Stimulated activated CD4-positive, alpha-beta T cell treated with anti-CD3 and anti-CD28 coated beads, TNF-alpha, amount 100 ng/mL, for 48 hours (primary cell): ENCODE measurements at places on chromosomes 12 and 14.

- DNase-seq, result no peak
Observed at GRCh38 chr12:45433441-45433868, 217.6 kb downstream of the ANO6 start.

- no peak for DNase-seq
Observed at GRCh38 chr14:26730929-26731618, 133.2 kb upstream of the NOVA1 start.

GRCh38 chr12:53719649-53720048 is 7.6 kb downstream of the CALCOCO1 start:
- no peak for DNase-seq

GRCh38 chr12:60535363-60535762 is 939.5 kb downstream of the SLC16A7 start:
- DNase-seq, result no peak

DNA sequence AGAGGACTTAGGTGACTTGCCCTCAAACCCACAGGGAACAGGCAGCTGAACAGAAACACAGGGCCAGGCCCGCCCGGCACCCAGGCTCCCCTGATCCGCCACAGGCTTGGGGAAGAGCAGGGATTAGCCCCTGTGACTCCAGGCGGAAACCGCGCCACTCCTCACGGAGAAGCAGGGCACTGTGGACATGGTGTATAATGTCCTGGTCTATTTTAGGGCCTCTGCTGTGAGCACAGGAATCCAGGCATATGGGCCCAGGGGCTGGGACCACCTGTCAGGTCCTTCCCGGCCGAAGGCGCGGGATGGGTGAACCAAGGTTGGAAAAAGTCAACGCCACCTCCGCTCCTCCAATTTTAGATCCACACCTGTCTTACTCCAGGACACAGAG is 34.6 kb upstream of the MEG3 start:
- no peak for DNase-seq

GRCh38 chr14:104680806-104681688 is 8.4 kb upstream of the INF2 start:
- no peak for DNase-seq

DNA sequence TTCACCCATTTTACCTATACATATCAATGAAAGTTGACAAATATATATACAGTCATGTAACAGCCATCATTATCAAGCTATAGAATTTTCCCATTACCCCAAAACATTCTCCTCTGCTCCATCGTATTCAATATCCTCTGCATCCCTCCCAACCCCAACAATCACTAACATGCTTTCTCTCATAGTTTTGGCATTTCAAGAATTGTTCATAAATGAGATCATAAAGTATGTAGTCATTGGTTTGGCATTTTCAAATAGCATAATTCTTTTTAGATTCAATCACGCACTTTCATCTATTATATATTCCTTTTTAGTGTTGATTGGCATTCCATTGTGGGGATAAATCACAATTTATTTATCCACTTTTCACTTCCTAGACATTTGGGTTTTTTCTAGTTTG is 866.0 kb upstream of the TMEM132C start:
- no peak for DNase-seq

- DNase-seq, result no peak
Observed at GRCh38 chr12:89386138-89386537, 33.8 kb upstream of the DUSP6 start.

- DNase-seq, result no peak
Observed at GRCh38 chr14:104879201-104879982, 14.3 kb downstream of the CEP170B start.

DNA sequence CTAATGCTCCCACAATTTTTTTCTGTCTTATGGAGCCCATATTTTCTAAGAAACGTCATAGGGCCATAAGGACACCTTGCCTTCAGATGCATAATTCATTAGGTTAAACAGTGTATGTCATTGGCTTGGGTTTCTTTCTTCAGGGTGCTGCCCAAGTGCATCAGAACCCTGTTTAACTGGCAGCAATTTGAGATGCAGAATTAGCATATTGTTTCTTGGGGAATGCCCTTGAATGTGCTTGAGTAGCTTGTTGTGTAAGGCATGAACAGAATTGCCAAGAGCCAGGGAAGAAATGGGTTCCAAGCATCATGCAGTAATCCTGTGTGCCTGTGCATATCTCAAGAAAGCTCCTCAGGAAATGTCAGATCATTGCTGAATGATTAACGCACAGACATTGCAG is 277.2 kb downstream of the SYT1 start:
- DNase-seq, result no peak

GRCh38 chr12:46386877-46387629 is 14.5 kb upstream of the SLC38A2 start:
- no peak for DNase-seq

GRCh38 chr14:20516921-20517320 is 11.6 kb downstream of the RNASE10 start:
- DNase-seq, result no peak

DNA sequence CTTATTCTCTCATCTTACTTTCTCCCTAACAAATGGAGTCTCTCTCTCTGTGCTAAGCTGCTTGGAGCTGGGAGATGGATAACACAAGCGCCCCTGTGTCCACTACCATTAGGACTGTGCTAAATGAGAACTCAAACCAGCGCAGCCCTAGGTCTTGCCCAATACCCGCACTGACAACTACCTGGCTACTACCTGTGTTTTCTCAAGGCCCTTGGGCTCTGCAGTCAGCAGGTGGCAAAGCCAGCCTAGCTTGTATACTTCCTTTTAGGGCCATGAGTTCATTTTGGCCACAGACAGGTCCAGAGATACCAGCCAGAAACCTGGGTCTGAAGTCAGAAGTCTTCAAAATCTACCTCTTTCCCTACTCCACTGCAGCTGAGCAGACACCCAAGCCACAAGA is 13.0 kb upstream of the SLCO1B1 start:
- DNase-seq, result no peak

DNA sequence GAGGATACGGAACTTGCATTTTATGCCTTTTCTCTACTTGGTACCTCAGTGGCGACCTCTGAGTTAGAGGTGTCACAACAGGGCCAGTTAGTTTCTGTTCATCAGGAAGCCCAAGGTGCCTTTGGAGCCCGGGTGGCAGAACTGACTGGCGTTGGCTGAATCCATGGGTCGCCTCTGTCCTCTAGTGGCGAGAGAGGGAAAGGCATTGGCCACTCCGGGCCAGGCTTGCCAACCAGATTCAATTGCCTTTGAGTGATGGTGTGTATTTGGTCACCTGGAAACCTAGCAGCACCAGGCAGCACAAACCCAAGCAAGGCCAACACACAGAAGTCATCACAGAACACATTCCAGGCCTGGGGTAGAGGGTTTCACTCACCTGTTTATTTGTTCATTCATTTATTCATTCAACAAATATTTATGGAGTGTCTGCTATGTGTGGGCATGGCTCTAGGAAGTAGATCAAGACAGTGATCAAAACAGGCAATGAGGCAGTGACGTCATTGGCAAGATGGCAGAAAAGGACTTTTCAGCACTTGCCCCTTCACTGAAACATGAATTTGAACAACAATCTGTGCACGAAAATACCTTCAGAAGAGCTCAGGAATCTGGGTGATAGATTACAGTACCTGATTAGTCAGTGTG is 40.5 kb upstream of the KCNA5 start:
- DNase-seq, result peak; percentile 26

DNA sequence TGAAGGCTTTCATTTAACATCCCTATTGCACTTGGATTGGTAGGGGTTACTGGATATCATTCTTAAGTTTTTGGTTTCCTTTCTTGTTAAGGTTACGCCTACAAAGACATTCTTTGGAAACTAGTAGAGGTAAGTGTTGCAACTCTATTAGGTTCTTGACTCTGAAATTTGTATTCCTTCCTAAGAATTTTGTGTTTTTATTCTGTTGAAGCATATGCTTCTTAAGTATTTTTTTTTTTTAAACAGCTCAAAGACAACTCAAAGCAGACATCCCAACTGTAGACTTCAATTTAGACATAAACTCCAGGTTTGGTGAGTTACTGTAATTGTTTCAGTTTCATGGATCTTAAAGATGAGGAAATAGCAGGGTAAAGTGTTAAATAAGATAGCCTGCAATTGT is 1.1 kb upstream of the RBMS2 start:
- no peak for DNase-seq

GRCh38 chr14:105465209-105466031 is 9.2 kb upstream of the CRIP2 start:
- DNase-seq, result no peak

- DNase-seq, result no peak
Observed at GRCh38 chr14:61128382-61129167, 147.5 kb downstream of the SLC38A6 start.

DNA sequence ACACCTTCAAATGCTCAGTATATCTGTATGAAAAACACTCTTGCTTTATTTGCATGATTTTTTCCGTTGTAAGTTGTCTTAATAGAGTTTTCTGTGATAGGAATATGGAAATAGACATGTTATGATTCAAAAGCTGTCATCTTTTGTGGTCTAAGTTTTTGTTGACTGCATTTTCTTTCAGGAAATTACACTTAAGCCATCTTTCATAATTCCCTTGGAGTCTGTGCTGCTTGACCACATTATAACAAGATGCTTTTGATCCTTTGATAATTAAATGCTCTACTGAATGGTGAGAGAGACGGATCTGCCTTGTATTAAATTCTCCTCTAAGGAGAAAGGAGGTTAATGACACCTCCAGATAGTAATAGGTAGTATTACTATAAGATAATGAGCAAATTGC is 272.8 kb upstream of the DAAM1 start:
- DNase-seq, result no peak
